ENCODE measurements at places on chromosomes 1 and 21. TPM values are rescaled to one million over a fixed set of nuclear protein-coding genes. Genes with fewer than 3 reads are reported as not detected.
A peak's percentile ranks its signal among the peaks of the same experiment; 100 is the strongest.

Gene TAF5L
- total RNA-seq = 29.8 TPM

Gene PLA2G2F
- total RNA-seq = not detected

Gene OVAAL
- not detected for total RNA-seq

Gene ASCL5
- not detected for total RNA-seq

Gene HAPLN2
- 0.94 TPM for total RNA-seq

Gene SV2A
- 16.9 TPM for total RNA-seq

Gene DENND2C
- total RNA-seq = 5.9 TPM

DNA sequence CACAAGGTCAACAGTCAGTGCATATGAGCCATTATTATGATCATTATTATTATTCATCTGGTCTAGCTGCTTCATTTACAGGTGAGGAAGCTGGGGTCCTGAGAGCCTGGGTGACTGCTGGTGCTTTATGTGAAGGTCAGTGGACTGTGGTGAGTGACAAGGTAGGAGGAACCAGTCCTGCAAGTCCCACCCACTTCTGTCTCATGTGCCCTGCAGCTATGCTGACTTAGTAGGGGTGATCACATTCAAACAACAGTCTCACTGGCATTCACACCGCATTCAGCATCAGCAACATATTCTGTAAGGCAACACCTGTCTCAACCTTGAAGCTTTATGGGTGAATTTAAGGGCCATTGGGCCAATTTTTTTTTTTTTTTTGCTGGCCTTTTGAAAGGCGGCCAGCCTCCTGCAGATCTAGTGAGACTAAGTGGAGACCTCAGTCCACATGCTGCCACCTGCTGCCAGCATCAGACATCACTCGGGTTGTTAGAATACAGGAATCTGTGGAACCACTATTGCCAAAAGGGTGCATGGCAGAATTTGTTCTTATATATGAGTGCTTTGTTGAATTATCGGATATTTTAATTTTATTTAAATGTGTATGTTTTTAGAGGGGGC, 59.9 kb upstream of the CACNA1E start:
- H3K36me3 ChIP-seq = no peaks in the 10 kb centered on the region
- DNase-seq = no peak
- no peak overlapping the region for H3K27ac ChIP-seq
- H3K4me3 ChIP-seq = no peak overlapping the region

- no peaks in the 10 kb centered on the region for H3K4me1 ChIP-seq
- no peaks in the 10 kb centered on the region for H3K36me3 ChIP-seq
- no peaks in the 10 kb centered on the region for H3K27me3 ChIP-seq
- no peak for DNase-seq
These were observed 59.6 kb upstream of the ITPKB start for GRCh38 chr1:226798427-226799411.

DNA sequence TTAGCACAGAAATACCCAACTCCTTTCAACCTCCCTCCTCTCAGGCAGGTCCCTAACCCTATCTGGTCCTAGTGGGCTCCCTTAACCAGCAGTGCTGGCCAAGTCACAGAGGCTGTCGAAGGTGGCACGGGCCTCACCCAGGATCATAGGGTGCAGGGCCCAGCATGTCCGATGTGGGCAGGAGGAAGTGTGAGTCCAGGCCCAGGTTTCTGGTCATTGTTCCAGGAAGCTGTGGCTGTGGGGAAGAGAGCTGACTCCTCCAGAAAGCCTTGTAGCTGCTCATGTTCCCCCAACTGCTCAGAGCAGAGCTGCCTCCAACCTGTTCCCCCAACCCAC, 2.4 kb downstream of the CCDC17 start:
- no peak overlapping the region for H3K27ac ChIP-seq
- H3K4me1 ChIP-seq = no peaks in the 10 kb centered on the region
- H3K4me3 ChIP-seq = no peak overlapping the region
- DNase-seq = peak; percentile 59
- H3K27me3 ChIP-seq = no peaks in the 10 kb centered on the region

DNA sequence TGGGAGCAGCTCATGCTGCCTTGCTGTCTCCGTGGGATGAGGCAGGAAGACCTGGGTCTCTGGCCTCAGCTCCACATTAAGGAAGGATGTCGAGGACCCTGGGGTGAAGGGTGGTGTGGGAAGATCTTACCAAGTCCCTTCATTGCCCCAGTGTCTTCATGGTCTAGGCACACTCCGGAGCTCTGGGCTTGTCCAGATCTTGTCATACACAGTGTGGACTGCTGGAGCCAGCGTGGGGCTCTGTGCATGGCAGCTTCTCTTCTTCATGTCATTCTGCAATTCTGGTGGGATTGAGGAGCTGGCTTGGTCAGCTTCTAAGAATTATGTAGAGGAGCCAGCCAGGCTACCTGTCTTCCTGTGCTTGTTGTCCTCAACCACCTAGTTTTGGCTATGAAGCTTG, 79.3 kb upstream of the ETV3 start:
- no peak overlapping the region for H3K27ac ChIP-seq
- no peaks in the 10 kb centered on the region for H3K4me1 ChIP-seq
- H3K36me3 ChIP-seq = no peaks in the 10 kb centered on the region
- no peaks in the 10 kb centered on the region for H3K27me3 ChIP-seq

DNA sequence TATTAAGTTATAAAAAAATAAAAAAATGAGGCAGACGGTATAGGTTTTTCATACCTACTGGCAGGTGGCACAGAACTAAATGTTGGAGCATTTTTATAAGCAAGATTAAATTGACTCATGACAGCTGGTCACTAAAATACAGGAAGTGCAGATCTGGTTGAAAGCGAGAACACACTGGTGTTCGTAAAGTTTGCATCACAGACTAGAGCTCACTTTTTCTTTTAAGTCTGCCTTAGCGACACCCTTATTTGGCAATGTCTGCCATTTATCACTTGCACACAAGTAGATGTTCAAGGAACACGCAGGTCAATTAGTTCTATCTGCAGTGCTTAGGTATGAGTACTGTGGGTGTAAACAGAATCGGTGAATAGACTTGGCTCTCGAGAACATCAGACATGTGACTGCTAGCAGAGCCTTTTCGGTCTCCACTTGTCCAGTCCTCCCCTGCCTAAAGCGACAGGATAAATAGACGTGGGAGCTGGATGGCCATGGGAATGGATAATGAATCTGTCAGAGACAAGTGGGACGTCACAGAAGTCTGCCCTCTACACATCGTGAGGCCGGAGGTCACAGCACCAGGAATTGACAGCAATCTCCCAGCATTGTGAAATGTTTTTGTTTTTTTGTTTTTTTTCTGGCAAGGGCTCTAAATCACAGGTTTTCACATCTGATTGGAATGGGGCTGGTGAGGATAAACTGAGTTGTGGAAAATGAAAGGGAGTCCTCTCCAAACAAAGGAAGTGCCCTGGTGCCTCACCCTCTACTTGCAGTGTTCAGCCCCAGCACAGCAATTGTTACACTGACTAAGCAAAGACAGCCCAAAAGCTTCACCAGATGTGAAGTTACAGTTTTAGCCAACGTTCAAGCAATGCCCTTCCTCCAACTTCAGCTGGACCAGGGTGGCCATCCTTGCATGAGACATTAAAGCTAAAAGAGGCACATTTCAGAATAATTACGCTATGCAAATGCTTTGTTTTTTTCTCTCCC, 248.9 kb downstream of the NTNG1 start:
- no peak overlapping the region for H3K27ac ChIP-seq
- H3K4me1 ChIP-seq = no peaks in the 10 kb centered on the region
- H3K4me3 ChIP-seq = no peak overlapping the region
- no peaks in the 10 kb centered on the region for H3K36me3 ChIP-seq
- H3K27me3 ChIP-seq = no peaks in the 10 kb centered on the region

- no peak for DNase-seq
- H3K27ac ChIP-seq = no peak overlapping the region
- no peaks in the 10 kb centered on the region for H3K27me3 ChIP-seq
- no peak overlapping the region for H3K4me3 ChIP-seq
- H3K36me3 ChIP-seq = no peaks in the 10 kb centered on the region
These were observed 98.2 kb downstream of the DHRS3 start for GRCh38 chr1:12519693-12520364.

GRCh38 chr1:89827902-89828301, 7.1 kb downstream of the LRRC8D start:
- no peaks in the 10 kb centered on the region for H3K36me3 ChIP-seq
- no peak overlapping the region for H3K27ac ChIP-seq
- H3K27me3 ChIP-seq = no peaks in the 10 kb centered on the region
- no peak for DNase-seq

DNA sequence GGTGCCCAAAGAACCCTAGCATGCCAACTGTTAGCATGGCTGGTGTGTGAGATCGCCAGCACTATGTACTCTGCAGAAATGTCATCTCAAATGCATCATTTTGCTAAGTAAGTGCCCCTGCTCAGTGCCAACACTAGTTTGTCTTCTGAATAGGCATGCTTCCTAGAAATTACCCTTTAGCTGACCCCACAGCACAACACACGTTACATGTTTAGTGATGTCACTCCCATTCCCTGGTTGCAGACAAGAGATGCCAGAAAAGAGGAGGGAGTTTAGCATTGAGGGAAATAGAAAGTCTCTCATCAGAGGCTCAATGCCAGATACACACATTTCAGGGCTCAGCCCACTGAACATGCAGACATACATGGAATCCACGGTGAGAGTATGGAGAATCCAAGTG, 9.3 kb upstream of the ST6GALNAC3 start:
- no peak overlapping the region for H3K4me3 ChIP-seq
- no peak for DNase-seq
- no peaks in the 10 kb centered on the region for H3K27me3 ChIP-seq
- no peaks in the 10 kb centered on the region for H3K36me3 ChIP-seq
- no peak overlapping the region for H3K27ac ChIP-seq

- H3K4me3 ChIP-seq = no peak overlapping the region
- H3K27me3 ChIP-seq = no peaks in the 10 kb centered on the region
- no peak for DNase-seq
These were observed 20.1 kb downstream of the PPT1 start for GRCh38 chr1:40076895-40077312.

GRCh38 chr1:26282401-26282918, 2.6 kb downstream of the SH3BGRL3 start:
- H3K27me3 ChIP-seq = no peaks in the 10 kb centered on the region
- no peaks in the 10 kb centered on the region for H3K36me3 ChIP-seq
- no peak for DNase-seq
- no peaks in the 10 kb centered on the region for H3K4me1 ChIP-seq
- no peak overlapping the region for H3K27ac ChIP-seq
